Progenitor cell of endocrine pancreas (in vitro differentiated cells): ENCODE measurements at places on chromosomes 5 and 9. TPM values are rescaled to one million over a fixed set of nuclear protein-coding genes. Genes with fewer than 3 reads are reported as not detected.

The NFIB gene
- 15.3 and 15.5 TPM in 2 replicates for total RNA-seq

The NIPAL4 gene
- total RNA-seq, result not detected in 2 replicates

The NR6A1 gene
- 71.6 and 86.4 TPM in 2 replicates for total RNA-seq

The EGFLAM gene
- 0.18 and 0.69 TPM in 2 replicates for total RNA-seq

The NEUROG1 gene
- not detected in 2 replicates for total RNA-seq

The ACOT12 gene
- not detected in 2 replicates for total RNA-seq

The DRD1 gene
- total RNA-seq, result not detected in 2 replicates

DNA sequence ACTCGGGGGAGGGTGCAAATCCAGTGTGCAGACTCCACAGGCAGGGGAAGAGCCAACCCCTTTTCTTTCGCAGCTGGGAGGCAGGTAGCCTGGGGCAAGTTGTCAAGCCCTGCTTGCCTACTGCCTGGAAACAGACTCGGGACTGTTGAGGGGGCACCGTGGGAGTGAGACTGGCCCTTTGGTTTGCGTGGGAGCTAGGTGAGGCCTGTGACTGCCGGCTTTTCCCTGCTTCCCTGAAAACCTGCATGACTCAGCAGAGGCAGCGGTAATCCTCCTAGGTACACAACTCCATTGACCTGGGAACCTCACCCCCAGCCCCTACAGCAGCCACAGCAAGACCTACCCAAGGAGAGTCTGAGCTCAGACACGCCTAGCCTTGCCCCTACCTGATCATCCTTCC, 509.5 kb downstream of the DTWD2 start:
- no peaks in the 10 kb centered on the region for H3K36me3 ChIP-seq
- no peak for DNase-seq
- no peaks in the 10 kb centered on the region for H3K4me1 ChIP-seq

GRCh38 chr5:40106847-40107246, 572.9 kb upstream of the PTGER4 start:
- no peak overlapping the region for H3K4me3 ChIP-seq
- no peak overlapping the region for H3K27ac ChIP-seq
- H3K4me1 ChIP-seq, result no peaks in the 10 kb centered on the region
- DNase-seq, result no peak
- H3K27me3 ChIP-seq, result no peaks in the 10 kb centered on the region
- no peaks in the 10 kb centered on the region for H3K36me3 ChIP-seq

- peaks cover 7% of the 10 kb centered on the region for H3K27me3 ChIP-seq
- peaks cover 24% of the 10 kb centered on the region for H3K4me1 ChIP-seq
- peak overlapping the region; percentile 11 for H3K4me3 ChIP-seq
- no peaks in the 10 kb centered on the region for H3K36me3 ChIP-seq
- H3K27ac ChIP-seq, result peak overlapping the region; percentile 5
Observed at GRCh38 chr9:14906644-14907359, 3.4 kb downstream of the FREM1 start.

DNA sequence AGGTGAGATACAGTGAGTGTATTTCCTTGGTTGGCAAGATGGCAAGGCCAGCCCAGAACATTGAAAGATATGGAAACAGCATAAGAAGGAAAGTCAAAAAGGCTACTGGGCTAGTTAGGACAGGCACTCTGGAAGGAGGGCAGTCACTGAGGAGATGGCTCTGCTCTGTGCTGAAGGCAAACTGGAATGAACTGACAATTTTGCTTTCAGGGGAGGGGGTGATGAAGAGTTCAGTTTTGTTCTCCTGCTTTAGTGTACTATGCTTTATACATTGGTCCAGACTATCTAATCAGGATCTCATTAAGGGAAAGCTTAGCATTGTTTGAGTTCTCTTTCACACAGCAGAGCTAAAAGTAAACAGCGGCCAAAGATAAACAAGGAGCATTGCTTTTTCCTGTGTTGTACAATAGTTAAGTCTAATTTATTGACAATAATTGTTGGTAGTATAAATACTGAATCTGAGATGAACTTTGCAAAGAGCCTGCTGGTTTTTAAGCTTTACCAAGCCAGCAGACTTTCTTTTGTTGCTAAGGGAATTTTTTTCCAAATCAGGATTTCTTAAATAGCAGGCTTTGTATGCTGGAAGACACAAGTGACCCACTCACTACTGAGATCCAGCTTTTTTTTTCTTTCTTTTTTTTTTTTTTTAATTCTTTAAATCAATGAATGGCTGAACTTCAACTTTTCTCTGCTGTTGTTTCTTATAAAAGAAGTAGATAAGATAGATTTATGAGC, 355.5 kb downstream of the ARRDC3 start:
- H3K36me3 ChIP-seq, result no peaks in the 10 kb centered on the region
- peaks cover 57% of the 10 kb centered on the region for H3K4me1 ChIP-seq
- H3K4me3 ChIP-seq, result peak overlapping the region; percentile 4
- no peaks in the 10 kb centered on the region for H3K27me3 ChIP-seq
- peak overlapping the region; percentile 88 for H3K27ac ChIP-seq

- H3K4me1 ChIP-seq, result peaks cover 7% of the 10 kb centered on the region
- no peak overlapping the region for H3K4me3 ChIP-seq
- H3K36me3 ChIP-seq, result peaks cover 1% of the 10 kb centered on the region
- H3K27me3 ChIP-seq, result no peaks in the 10 kb centered on the region
Observed at GRCh38 chr5:157273131-157273556, 7.2 kb downstream of the CYFIP2 start.

- H3K4me1 ChIP-seq, result peaks cover 1% of the 10 kb centered on the region
- no peak overlapping the region for H3K27ac ChIP-seq
- no peaks in the 10 kb centered on the region for H3K27me3 ChIP-seq
- DNase-seq, result no peak
- no peaks in the 10 kb centered on the region for H3K36me3 ChIP-seq
Observed at GRCh38 chr5:45110399-45110798, 301.7 kb downstream of the MRPS30 start.

DNA sequence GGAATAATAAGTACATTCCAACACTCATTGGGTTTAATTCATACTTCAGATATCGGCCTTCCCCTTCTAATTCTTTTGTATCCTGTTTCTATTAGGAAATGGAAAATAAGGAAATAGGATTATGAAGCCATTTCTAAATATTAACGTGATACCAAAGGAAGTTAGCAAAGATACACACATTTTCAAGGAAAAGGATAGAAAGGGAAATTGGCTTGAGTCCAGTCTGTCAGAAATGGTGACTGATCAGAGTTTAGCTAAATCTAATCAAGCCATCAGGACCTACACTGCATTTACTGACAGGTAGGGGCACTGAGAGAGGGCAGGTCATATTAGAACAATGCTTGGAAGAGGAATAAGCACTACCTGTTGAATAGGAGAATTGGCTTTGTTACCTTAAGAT, 3.1 kb downstream of the TRPM3 start:
- H3K4me3 ChIP-seq, result no peak overlapping the region
- DNase-seq, result no peak
- peaks cover 29% of the 10 kb centered on the region for H3K27me3 ChIP-seq
- H3K36me3 ChIP-seq, result no peaks in the 10 kb centered on the region
- no peak overlapping the region for H3K27ac ChIP-seq
